Inflammatory macrophage treated with lipopolysaccharide for 1 hour (primary cell): ENCODE measurements at places on chromosomes 4 and X.
A peak's percentile ranks its signal among the peaks of the same experiment; 100 is the strongest.

DNA sequence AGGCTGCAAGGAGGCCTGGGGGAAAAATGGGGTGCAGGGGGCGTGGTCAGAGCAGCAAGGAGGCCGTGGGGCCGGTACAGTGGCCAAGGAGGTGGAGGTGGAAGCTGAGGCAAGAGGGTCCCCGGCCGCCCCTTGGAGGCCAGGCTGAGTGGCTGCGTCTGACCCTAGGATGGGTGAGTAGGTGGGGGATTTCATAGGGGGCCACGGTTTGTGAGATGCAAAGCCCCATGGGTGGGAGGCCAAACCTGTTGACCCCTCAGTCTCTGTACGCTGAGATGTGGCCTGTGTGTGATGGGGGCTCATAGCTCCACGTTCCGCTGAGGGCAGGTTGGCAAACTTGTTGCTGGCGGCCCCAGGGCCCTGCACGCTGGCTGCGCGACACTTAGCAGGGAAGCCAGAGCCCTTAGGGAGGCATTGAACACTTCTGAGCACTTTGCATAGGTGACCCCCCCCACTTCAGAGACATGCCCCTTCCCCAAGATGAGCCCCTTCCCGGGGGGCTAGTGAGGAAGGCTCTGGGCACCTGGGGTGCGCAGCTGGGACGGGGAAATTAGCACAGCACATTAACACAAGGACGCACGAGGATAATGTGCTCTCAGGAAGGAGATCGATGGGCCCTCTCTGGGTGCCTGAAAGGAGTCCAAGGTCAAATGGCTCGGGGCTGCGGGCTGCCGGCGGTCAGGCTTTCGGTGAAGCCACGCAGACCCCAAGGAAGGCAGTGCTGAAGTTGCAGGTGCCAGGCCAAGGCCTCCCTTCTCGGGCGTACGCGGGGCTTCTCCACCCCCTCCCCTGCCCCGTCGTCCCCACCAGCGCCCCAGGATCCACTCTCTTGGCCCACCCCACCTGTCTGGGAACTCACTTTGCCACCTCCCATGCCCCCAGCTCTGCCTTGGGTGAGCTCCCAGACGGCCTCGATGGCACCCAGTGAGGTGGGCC, 107.4 kb downstream of the HMX1 start:
- DNase-seq = no peak

DNA sequence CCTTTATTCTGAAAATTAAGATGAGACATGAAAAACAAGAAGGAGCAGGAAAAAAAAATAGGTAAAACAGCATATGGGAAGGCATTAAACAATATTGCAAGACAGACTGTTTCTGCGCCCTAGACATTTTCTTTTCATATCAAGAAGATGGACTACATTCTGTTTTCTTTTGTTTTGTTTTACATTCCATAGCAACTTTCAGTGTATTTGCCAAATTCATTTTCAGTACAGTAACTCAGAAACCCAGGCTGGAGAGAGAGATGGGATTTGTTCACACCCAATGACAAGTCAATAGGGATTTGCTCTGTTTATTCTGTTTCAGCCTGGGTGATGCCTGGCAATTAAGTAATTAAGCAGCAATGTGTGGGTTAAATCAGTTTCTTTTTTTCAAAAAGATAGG, 892.8 kb upstream of the DIAPH2 start:
- no peak for DNase-seq

- peak; percentile 79 for DNase-seq
These were observed 768 bp downstream of the MID2 start for GRCh38 chrX:107826238-107827029.

- DNase-seq = no peak
These were observed 93.4 kb upstream of the MAMLD1 start for GRCh38 chrX:150269605-150270254.

GRCh38 chrX:116435597-116435996, 809 bp upstream of the SLC6A14 start:
- no peak for DNase-seq

- DNase-seq = no peak
These were observed 8.8 kb upstream of the GRPR start for GRCh38 chrX:16114611-16115010.

DNA sequence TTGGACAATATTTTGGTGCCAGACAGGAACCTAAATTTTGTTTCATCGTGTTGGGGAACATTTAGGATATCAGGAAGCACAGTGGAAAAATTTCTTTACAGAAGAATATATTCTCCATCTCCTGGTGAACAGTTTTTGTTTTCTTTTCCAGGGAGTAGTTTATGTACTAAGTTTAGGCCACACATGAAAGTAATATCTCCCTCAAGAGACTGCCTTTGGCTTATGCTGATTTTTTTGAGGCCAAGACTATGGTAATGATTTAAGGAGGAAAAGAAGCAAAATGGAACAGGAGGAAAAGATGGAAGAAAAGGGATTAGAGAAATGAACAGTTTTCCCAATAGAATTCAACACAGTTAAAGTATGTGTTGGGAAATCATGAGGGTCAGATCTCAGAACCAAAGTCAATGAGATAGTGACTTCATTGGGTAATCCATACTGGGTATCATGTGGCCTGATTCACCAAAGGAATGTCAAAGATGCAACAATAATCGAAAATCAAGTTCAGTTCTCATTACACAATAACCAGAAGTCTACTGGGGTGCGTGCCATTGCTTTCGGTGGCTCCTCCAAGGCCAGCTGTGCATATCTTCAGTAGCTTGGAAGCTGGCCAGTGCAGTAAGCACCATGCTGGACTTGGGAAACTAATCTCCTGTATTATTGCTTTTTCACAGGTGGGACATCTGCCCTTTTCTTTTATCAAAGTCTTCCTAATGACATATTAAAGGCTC, 234.8 kb downstream of the COL25A1 start:
- no peak for DNase-seq

GRCh38 chr4:138889216-138889615, 126.4 kb upstream of the NOCT start:
- no peak for DNase-seq

DNA sequence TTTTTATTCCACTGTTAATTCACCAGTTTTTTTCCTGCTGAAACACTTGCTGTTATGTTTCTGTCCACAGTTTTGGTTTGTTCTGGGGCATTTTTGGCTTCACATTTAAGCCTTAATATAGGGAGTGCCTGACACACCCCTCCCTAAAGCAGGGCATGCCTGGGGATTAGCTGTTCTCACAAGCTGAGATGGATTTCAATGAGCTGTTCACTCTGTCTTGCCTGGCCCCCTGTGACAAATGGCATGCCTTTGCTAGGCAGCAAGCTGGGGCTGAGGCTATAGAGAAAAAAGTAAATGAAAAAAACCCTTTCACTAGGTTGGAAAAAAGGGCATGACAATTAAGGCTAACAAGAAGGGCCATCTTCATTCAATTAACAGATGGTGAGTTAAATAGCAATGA, 22.4 kb downstream of the LPAR4 start:
- no peak for DNase-seq

DNA sequence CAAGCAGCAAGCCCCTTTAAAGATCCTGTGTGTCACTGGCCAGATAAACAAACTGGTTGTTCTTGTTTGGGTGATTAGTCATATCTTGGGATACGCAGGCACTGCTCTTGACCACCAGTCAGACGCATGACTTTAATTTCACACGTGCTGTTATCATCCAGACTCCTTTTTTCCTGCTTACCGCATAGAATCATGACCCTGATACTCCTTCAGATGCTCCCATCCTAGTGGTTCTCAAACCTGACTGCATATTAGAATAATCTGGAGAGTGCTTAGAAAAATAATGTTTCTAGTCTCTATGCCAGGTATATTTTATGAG, 78.8 kb downstream of the CLDN22 start:
- no peak for DNase-seq

DNA sequence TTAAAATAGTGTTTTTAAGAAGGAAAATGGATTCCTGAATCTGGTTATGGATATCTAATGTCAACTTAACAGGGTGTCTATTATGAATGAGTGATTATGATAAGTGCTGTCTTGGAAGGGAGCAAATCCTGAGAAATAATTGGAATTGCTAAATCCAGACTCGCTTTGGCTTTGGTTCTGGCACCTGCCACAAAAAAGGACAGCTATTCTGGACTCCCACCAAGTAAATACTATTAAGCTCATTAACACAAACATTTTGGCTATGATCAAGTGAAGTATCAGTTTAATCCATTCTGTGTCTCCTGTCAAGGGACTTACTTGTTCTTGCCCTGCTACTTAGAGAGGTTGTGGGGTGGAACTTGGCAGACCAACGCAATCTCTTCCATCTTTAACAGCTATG, 403.7 kb downstream of the CENPC start:
- DNase-seq = no peak

DNA sequence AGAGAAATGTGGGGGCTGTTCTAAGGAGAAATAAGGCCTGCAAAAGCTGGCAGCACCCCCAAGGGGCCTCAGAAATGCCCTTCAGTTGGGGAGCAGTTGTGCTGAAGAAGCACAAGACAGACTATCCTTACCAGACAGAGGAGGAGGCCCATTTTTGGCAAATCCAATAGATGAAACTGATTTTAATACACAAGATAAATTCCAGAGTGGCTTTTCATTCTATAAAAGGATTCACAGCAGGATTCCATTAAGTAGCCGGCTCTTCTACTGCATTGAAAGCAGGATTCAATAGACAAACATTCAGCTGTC, 8.1 kb downstream of the SEPTIN6 start:
- no peak for DNase-seq

DNA sequence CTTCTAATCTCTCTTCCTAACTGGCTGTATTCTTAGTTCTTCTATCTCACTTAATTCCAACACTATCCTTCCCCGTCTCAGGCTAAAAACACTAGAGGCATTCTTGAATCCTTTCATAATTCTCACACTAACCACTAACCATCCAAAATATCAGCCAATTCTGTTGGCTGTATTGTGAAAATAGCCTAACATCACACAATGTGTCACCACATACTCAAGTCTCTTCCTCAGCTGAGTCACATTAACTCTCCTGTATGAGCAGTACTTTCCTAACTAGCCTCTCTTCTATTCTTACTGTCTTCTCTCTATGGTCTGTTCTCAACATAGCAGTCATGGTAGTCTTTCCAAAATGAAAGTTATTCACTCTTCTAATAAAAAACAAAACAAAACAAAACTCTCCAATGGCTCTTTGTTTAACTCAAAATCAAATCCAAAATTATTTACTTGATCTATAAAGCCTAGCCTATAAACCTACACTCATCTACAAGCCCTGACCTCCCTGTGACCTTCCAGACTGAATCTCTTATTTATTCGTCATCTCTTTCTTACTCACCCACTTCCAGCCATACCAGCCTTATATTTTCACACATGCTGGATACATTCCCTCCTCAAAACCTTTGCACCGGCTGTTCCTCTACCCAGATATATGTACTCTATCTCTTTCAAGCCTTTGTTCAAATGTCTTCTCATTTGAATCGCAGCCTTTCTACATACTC, 445.9 kb downstream of the TLL1 start:
- no peak for DNase-seq

GRCh38 chr4:55393461-55394320, 2.1 kb upstream of the TMEM165 start:
- no peak for DNase-seq

GRCh38 chr4:89290727-89291516, 16.7 kb downstream of the GPRIN3 start:
- peak; percentile 78 for DNase-seq

DNA sequence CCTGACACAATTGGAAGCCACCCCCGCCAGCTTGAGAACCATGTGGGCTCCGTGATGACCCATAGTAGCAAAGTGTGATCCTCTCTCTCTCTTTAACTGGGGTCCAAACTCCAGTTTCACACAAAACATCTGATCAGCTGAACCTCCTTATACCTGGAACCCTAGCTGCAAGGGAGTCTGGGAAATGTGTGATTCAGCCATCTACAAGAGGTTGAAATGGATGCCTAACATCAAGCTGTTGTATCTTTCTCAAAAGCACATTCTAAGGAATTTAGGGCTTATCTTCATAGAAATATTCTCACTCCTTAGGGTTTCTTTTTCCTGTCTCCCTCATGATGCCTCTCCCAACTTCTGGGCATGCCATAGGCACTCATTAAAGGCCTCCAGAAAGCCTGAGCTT, 126.0 kb downstream of the BCOR start:
- no peak for DNase-seq

DNA sequence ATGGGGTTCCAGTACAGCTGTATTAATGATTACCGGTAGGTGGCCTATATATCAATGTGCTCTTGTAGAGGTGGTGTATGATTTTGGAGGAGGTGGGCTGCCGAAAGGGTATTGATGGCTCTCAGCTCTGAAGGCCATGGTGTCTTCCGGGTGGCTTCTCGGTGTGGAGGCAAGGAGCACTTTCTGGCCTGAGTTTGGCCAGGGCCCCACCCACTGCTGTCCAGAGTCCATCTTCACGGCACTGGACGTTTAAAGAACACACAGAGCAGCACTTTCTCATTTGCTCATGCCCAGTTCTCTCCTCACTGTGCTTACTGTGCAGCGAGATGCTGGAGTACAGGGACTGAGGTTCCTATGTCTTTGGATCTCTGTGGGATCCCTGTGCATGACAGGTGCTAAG, 16.1 kb downstream of the BST1 start:
- DNase-seq = no peak

GRCh38 chrX:828411-828959, 197.9 kb downstream of the SHOX start:
- no peak for DNase-seq

DNA sequence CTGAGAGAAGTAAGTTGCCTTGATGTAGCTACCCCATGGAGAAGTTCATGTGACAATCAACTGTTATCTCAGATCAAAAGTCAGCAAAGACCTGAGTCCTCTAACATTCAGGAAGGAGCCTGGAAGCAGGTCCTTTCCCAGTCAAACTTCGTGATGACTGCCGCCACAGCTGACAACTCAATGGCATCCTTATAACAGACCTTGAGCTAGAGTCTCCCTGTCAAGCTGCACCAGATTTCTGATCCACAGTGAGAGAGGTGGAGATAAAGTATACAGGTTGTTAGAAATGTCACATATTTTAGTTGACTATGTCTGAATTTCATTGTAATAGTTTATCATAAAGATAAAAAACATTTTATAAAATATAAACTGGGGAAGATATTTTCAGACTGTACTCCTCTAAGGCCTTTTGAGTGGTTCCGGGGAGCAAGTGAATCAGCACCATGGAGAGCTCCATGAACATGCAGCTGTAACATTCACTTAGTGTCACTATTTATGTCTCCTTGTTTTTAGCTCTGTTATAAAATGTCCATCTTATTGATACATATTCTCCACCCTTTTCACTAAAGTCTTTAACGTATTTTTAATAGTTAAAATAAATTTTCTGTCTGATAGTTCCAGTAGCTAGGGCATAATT, 1653.5 kb upstream of the AGA start:
- DNase-seq = no peak

DNA sequence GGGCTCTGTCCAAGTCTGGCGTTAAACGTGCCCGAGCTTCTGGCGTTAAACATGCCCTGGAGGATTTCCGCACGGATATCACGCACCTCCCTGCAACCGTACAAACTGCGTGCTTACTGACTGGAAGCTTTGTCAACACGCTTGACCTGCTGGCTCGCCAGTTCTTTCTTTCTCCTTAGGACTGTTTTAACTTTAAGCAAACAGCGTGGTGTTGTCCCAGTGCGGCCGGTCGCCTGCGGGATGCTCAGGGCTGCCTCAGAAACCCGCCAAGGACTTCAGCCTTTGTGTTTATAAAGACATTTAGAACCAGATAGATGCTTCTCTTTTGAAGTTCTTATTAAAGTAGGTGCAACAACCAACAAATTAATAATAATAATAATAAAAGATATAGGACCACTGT, 946.0 kb downstream of the RAB28 start:
- no peak for DNase-seq

- DNase-seq = peak; percentile 42
These were observed 20.6 kb downstream of the SLC39A8 start for GRCh38 chr4:102324730-102325129.

- DNase-seq = no peak
These were observed 124.9 kb downstream of the STAG2 start for GRCh38 chrX:124086411-124086810.
